Bronchial smooth muscle cell (primary cell): ENCODE measurements at places on chromosomes 5 and 9. TPM values are rescaled to one million over a fixed set of nuclear protein-coding genes. Genes with fewer than 3 reads are reported as not detected.

CYSRT1 gene
- 0.17 and 0.63 TPM in 2 replicates for total RNA-seq

INSYN2B gene
- total RNA-seq: 2.9 and 3.8 TPM in 2 replicates

C5orf58 gene
- not detected in 2 replicates for total RNA-seq

BNIP1 gene
- 21.0 and 22.1 TPM in 2 replicates for total RNA-seq

AK1 gene
- 45.9 and 81.7 TPM in 2 replicates for total RNA-seq

TAF11L5 gene
- not detected in 2 replicates for total RNA-seq

PCDHB5 gene
- total RNA-seq: 0.32 and 3.3 TPM in 2 replicates

NSG2 gene
- total RNA-seq: not detected in 2 replicates

RNF183 gene
- total RNA-seq: not detected in 2 replicates

GABRG2 gene
- under 0.01 TPM in 1 of 2 replicates, not detected in the other for total RNA-seq

HTR1A gene
- not detected in 2 replicates for total RNA-seq

FAXDC2 gene
- 18.4 and 21.1 TPM in 2 replicates for total RNA-seq

DOK3 gene
- total RNA-seq: 1.1 TPM in 2 replicates

INSL6 gene
- total RNA-seq: not detected in 2 replicates

SPINK6 gene
- not detected in 2 replicates for total RNA-seq

ZNF618 gene
- total RNA-seq: 5.5 and 7.7 TPM in 2 replicates

PCDHB12 gene
- 0.16 and 0.86 TPM in 2 replicates for total RNA-seq

DDX4 gene
- not detected in 2 replicates for total RNA-seq

SOHLH1 gene
- total RNA-seq: not detected in 2 replicates

IRGM gene
- under 0.01 and 0.09 TPM in 2 replicates for total RNA-seq

SPATA31D3 gene
- total RNA-seq: not detected in 2 replicates

PCDHA1 gene
- total RNA-seq: under 0.01 TPM in 2 replicates

IFNK gene
- total RNA-seq: not detected in 2 replicates

KIF4B gene
- under 0.01 and 0.09 TPM in 2 replicates for total RNA-seq

FCN2 gene
- not detected in 2 replicates for total RNA-seq

ARID3C gene
- not detected in 2 replicates for total RNA-seq

PCDHGB4 gene
- 26.7 and 34.0 TPM in 2 replicates for total RNA-seq

AK8 gene
- total RNA-seq: 0.26 and 0.47 TPM in 2 replicates

LHFPL2 gene
- total RNA-seq: 46.3 and 89.3 TPM in 2 replicates

SHISAL2B gene
- total RNA-seq: 0.16 TPM in 1 of 2 replicates, not detected in the other

IL9 gene
- total RNA-seq: not detected in 2 replicates

SFXN1 gene
- 40.0 and 107 TPM in 2 replicates for total RNA-seq

SIT1 gene
- 0.32 TPM in 1 of 2 replicates, not detected in the other for total RNA-seq

ANKRD31 gene
- total RNA-seq: 0.09 and 0.16 TPM in 2 replicates

TRIM14 gene
- total RNA-seq: 0.94 and 1.4 TPM in 2 replicates

PRR7 gene
- total RNA-seq: 1.4 and 1.6 TPM in 2 replicates

GADD45G gene
- 0.32 and 3.3 TPM in 2 replicates for total RNA-seq

RNF224 gene
- total RNA-seq: 0.09 TPM in 1 of 2 replicates, not detected in the other

HNRNPK gene
- total RNA-seq: 349 and 403 TPM in 2 replicates

ZNF367 gene
- total RNA-seq: 0.09 and 0.95 TPM in 2 replicates

SH3GL2 gene
- not detected in 2 replicates for total RNA-seq

IFNW1 gene
- 0.09 TPM in 1 of 2 replicates, not detected in the other for total RNA-seq

RBM22 gene
- 12.0 and 12.5 TPM in 2 replicates for total RNA-seq

HAPLN1 gene
- total RNA-seq: 0.77 and 1.1 TPM in 2 replicates

RETREG1 gene
- total RNA-seq: 0.63 TPM in 1 of 2 replicates, not detected in the other

CD14 gene
- 0.32 TPM in 1 of 2 replicates, not detected in the other for total RNA-seq

SLCO6A1 gene
- not detected in 2 replicates for total RNA-seq

PIP5K1B gene
- total RNA-seq: not detected in 2 replicates

NUTM2G gene
- total RNA-seq: under 0.01 TPM in 1 of 2 replicates, not detected in the other

PRDM9 gene
- not detected in 2 replicates for total RNA-seq

AGXT2 gene
- total RNA-seq: not detected in 2 replicates

DNM1 gene
- 63.7 and 82.3 TPM in 2 replicates for total RNA-seq

FOXD4L4 gene
- 0.17 and 0.32 TPM in 2 replicates for total RNA-seq

TAL2 gene
- not detected in 2 replicates for total RNA-seq

TLE4 gene
- total RNA-seq: 5.5 and 7.3 TPM in 2 replicates

LCP2 gene
- total RNA-seq: not detected in 2 replicates

IL5 gene
- total RNA-seq: not detected in 2 replicates

PCDHA9 gene
- 0.09 and 0.16 TPM in 2 replicates for total RNA-seq
